ENCODE measurements at places on chromosomes 5 and 9. TPM values are rescaled to one million over a fixed set of nuclear protein-coding genes. Genes with fewer than 3 reads are reported as not detected.

Gene RNF14
- 29.8 TPM for total RNA-seq

Gene CPEB4
- 7.8 TPM for total RNA-seq

Gene SLC1A1
- total RNA-seq = not detected

Gene INSL4
- total RNA-seq = not detected

Gene ARID3C
- 0.29 TPM for total RNA-seq

Gene HSPB3
- not detected for total RNA-seq

Gene CERCAM
- total RNA-seq = 0.57 TPM

Gene GADD45G
- total RNA-seq = 0.72 TPM

Gene STC2
- total RNA-seq = 26.8 TPM

Gene CCIN
- not detected for total RNA-seq

Gene SLC35D2
- 1.1 TPM for total RNA-seq

Gene BICD2
- 11.2 TPM for total RNA-seq

Gene MAMDC2
- not detected for total RNA-seq

Gene SLC9A3
- 1.6 TPM for total RNA-seq

Gene FBN2
- not detected for total RNA-seq

Gene SMIM33
- total RNA-seq = 0.37 TPM

Gene PRRT1B
- not detected for total RNA-seq

Gene SLC27A6
- not detected for total RNA-seq

Gene SH3RF2
- not detected for total RNA-seq

Gene PLPP7
- total RNA-seq = 0.26 TPM

Gene PCDHA11
- not detected for total RNA-seq

Gene MARCOL
- total RNA-seq = not detected

Gene PCDHA1
- not detected for total RNA-seq

Gene C9
- not detected for total RNA-seq

Gene FAM200C
- 0.84 TPM for total RNA-seq

Gene NKD2
- total RNA-seq = 2.5 TPM

Gene PDLIM4
- not detected for total RNA-seq

Gene CCDC171
- 2.0 TPM for total RNA-seq

Gene GPX8
- total RNA-seq = not detected

Gene CCNJL
- total RNA-seq = not detected

Gene FYB1
- total RNA-seq = 129 TPM

Gene CNTRL
- 59.4 TPM for total RNA-seq

Gene EFNA5
- total RNA-seq = not detected

Gene TERT
- 13.1 TPM for total RNA-seq

Gene SLC36A2
- not detected for total RNA-seq

Gene OCLN
- total RNA-seq = 0.26 TPM

Gene CXCL14
- not detected for total RNA-seq

Gene CDO1
- total RNA-seq = 0.67 TPM

Gene SPATA31C1
- total RNA-seq = not detected

Gene PLPPR1
- not detected for total RNA-seq

Gene PAPPA
- not detected for total RNA-seq

Gene PRLR
- not detected for total RNA-seq

Gene GRXCR2
- total RNA-seq = not detected

Gene NAIP
- 4.3 TPM for total RNA-seq

Gene TEX48
- not detected for total RNA-seq

Gene NREP
- total RNA-seq = 6.8 TPM

Gene TNFSF8
- total RNA-seq = 25.9 TPM

Gene GLE1
- 48.7 TPM for total RNA-seq

Gene PCDHGB1
- total RNA-seq = not detected

Gene ROR2
- not detected for total RNA-seq

Gene LPAR1
- not detected for total RNA-seq

Gene C5orf34
- total RNA-seq = 14.7 TPM
